Purkinje cell (primary cell): ENCODE measurements at places on chromosomes 6 and 20. TPM values are rescaled to one million over a fixed set of nuclear protein-coding genes. Genes with fewer than 3 reads are reported as not detected.

PPT2 gene
- polyA plus RNA-seq = 16.8 and 18.7 TPM in 2 replicates

PCK1 gene
- not detected in 2 replicates for polyA plus RNA-seq

SSR1 gene
- polyA plus RNA-seq = 44.9 and 56.6 TPM in 2 replicates

SAPCD1 gene
- not detected in 2 replicates for polyA plus RNA-seq

FAM229B gene
- 167 and 187 TPM in 2 replicates for polyA plus RNA-seq

THEMIS gene
- polyA plus RNA-seq = 6.6 TPM in 1 of 2 replicates, not detected in the other

RAB32 gene
- 0.78 and 3.0 TPM in 2 replicates for polyA plus RNA-seq

CRISP3 gene
- not detected in 2 replicates for polyA plus RNA-seq

FAM209A gene
- polyA plus RNA-seq = 0.45 TPM in 1 of 2 replicates, not detected in the other

ENPP4 gene
- polyA plus RNA-seq = 46.4 and 52.1 TPM in 2 replicates
